Cardiac atrium fibroblast (primary cell): ENCODE measurements at places on chromosomes 6 and 20. TPM values are rescaled to one million over a fixed set of nuclear protein-coding genes. Genes with fewer than 3 reads are reported as not detected.

The CGA gene
- total RNA-seq, result not detected in 2 replicates

The MLN gene
- not detected in 2 replicates for total RNA-seq

The ADGRF1 gene
- total RNA-seq, result not detected in 2 replicates

The SH3BGRL2 gene
- 1.6 and 2.0 TPM in 2 replicates for total RNA-seq

The ZSCAN23 gene
- 0.36 and 0.81 TPM in 2 replicates for total RNA-seq

The PTCHD4 gene
- total RNA-seq, result 0.16 and 0.36 TPM in 2 replicates

The OGFR gene
- total RNA-seq, result 40.8 and 46.8 TPM in 2 replicates

The HLA-DPA1 gene
- total RNA-seq, result 1.4 and 1.6 TPM in 2 replicates

The CLVS2 gene
- total RNA-seq, result not detected in 2 replicates

The SPEF1 gene
- total RNA-seq, result 0.18 TPM in 1 of 2 replicates, not detected in the other

The VIP gene
- not detected in 2 replicates for total RNA-seq

The BPIFA1 gene
- total RNA-seq, result not detected in 2 replicates

The ZNF341 gene
- total RNA-seq, result 0.54 and 1.1 TPM in 2 replicates

The DAAM2 gene
- total RNA-seq, result 12.2 and 18.1 TPM in 2 replicates

The PTGIS gene
- 18.8 and 20.7 TPM in 2 replicates for total RNA-seq

The MCHR2 gene
- not detected in 2 replicates for total RNA-seq

The MOG gene
- total RNA-seq, result not detected in 2 replicates

The AKAP12 gene
- total RNA-seq, result 89.6 and 116 TPM in 2 replicates

The ZSCAN31 gene
- total RNA-seq, result 10.5 and 18.0 TPM in 2 replicates

The OPRM1 gene
- total RNA-seq, result not detected in 2 replicates

The LY86 gene
- total RNA-seq, result not detected in 2 replicates

The CRISP2 gene
- total RNA-seq, result not detected in 2 replicates

The HCRTR2 gene
- not detected in 2 replicates for total RNA-seq

The C6orf58 gene
- not detected in 2 replicates for total RNA-seq

The C6orf163 gene
- total RNA-seq, result 0.16 and 0.18 TPM in 2 replicates
